ENCODE measurements at places on chromosomes 3 and 15. TPM values are rescaled to one million over a fixed set of nuclear protein-coding genes. Genes with fewer than 3 reads are reported as not detected.

NR1I2 gene
- total RNA-seq = 0.18 TPM

TATDN2 gene
- 25.6 TPM for total RNA-seq

CASR gene
- not detected for total RNA-seq

KBTBD13 gene
- 7.4 TPM for total RNA-seq

CD80 gene
- 0.26 TPM for total RNA-seq

AHSG gene
- not detected for total RNA-seq

COL6A5 gene
- not detected for total RNA-seq

RPUSD3 gene
- total RNA-seq = 37.5 TPM

DNA sequence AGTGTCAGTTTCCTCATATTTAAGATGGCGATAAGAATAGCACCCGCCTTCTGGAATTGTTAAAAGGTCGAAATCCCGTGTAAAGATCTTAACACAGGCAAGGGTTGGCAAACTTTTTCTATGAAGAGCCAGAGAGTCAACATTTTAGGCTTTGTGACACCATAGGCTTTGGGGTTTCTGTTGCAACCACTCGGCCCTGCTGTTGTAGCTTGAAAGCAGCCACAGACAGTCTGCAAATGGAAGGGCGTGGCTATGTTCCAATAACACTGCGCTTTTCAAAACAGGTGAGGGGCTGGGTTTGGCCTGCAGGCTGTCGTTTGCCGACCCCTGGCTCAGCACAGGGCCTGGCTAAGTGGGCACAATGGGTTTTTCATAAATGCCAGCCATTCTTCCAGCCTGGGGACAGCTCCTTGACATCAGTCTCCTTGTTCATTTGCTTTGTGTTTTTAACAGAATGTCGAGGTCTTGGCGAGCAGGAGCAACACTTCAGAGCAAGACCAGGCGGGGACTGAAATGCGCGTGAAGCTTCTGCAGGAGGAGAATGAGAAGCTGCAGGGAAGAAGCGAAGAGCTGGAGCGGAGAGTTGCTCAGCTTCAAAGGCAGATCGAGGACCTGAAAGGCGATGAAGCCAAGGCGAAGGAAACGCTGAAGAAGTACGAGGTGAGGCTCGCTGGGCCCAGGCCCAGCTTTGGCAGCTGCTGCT, 75.2 kb upstream of the MYZAP start:
- no peak for DNase-seq

DNA sequence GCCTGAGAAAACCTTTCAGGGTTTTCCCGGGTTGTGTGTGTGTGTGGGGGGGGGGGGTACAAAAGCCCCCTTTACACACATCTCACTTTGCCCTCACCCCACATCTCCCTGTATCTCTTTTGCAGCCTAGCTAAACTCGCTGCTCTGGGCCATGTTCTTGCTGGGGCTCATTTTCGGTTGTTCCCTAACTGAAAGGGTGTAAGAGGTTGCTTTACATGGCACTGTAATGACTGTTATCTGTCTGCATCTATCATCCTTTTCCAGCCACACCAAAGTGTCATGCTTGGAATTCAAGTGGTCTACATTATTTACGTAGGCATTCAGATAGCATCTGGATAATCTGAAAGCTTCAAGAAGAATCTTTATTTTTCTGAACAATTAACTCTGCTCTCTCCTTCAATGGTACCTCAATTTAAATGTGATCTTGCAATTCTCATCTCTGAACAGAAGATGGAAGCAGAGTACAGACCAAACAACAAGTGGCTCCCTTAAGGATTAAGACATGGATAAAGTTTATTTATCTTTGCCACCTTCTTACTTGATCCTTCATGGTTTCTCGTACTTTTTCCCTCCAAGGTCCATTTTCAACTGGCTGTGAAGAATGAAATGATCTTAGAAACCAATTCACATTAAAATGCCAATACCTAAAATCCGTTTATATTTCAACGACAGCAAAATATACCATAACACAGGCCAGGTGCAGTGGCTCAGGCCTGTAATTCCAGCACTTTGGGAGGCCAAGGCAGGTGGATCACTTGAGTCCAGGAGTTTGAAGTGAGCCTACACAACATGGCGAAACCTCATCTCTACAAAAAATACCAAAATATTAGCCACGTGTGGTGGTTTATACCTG, 34.9 kb downstream of the DCLK3 start:
- no peak for DNase-seq

DNA sequence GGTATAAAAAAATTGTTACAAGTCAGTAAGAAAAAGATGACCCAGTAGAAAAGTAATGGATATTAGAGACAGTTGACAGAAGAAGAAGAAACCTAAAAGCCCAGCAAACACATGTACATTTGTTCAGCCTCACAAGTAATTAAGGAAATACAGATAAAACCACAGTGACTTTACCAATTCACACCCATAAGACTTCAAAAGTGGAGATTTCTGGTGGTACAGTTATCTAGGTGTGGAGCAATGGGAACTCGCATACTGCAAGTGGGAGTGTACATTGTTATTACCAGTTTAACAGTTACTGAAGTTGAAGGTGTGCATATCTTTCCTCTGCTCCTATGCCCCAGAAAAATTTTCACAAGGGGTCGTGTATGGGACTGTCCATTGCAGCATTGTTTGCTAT, 18.1 kb upstream of the MAPKBP1 start:
- no peak for DNase-seq

DNA sequence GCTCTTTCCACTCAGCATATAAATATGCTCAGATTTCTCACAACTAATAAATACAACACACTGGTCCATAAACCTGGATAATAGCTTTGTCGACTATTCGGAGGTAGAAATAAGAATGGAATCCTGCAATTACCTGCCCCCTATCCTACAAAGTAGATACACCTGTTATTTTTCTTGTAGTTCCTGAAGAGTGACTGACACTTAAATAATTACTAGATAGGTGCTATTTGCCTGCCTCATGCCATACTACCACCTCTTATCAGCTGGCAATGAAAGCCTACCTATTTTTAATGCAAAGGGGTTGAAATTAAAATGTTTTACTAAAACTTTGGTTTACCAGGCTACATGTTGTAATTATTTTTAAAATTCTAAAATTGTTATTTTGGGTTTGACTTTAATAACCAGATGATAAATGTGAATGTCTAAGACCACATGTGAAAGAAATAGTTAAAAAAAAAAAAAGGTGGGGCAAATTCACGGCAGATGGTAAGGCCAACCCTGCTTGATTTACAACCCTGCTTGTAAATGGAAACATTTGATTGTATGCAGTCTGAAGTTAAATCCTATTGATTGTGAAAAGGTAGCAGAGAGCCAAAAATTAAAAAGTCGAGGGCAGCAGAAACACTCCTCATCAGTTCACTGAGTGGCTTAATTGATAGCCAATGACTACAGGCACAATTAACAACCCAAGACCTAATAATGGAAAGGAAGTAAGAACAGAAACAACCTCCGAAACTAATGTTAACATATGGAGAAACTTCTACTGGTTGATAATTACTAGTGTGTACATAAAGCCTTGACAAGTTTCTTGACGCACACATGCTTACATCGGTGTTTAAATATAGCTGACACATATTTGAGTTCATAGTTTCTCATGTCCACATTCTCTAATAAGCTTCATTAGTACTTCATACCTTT, 8.9 kb downstream of the PEAK1 start:
- no peak for DNase-seq

- no peak for DNase-seq
Observed at GRCh38 chr3:100104817-100105413, 9.4 kb downstream of the FILIP1L start.

DNA sequence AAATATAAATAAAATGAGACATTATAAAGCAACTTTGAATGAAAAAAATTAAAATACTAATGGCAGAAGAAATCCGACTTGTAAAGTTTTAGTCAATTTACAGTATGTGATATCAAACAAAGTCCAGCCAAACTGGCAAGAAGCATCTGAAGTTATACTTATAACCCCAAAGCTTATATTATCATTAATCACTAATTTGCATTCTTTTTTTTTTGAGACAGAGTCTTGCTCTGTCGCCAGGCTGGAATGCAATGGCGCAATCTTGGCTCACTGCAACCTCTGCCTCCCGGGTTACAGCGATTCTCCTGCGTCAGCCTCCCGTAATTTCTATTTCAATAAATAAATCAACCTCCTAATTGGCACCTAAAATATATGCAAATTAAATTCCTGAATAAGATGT, 80.1 kb downstream of the AQR start:
- no peak for DNase-seq

GRCh38 chr3:182567700-182568099, 225.6 kb upstream of the ATP11B start:
- DNase-seq = no peak

DNA sequence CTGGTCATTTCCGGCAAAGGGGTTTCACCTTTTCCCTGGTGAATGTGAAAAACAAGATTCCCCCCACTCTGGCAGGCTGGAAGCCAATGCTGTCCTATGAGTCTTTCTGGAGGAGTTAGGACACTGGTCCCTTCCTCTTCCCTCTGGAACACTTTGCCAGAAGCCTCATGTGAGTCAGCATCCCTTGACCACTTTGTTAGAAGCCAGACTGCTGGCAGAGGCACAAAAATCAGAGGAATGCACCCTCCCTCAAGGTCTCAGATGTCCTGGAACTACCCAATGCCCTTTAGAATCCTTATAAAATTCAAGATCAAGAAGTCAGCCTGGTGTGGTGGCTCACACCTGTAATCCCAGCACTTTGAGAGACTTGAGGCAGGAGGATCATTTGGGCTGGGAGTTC, 26.6 kb downstream of the ITGB5 start:
- DNase-seq = peak; percentile 62

GRCh38 chr3:119647843-119648575, 12.4 kb downstream of the POPDC2 start:
- DNase-seq = no peak

GRCh38 chr3:114743746-114744485, 403.2 kb downstream of the ZBTB20 start:
- no peak for DNase-seq

GRCh38 chr3:79367803-79368202, 400.0 kb downstream of the ROBO1 start:
- DNase-seq = no peak

DNA sequence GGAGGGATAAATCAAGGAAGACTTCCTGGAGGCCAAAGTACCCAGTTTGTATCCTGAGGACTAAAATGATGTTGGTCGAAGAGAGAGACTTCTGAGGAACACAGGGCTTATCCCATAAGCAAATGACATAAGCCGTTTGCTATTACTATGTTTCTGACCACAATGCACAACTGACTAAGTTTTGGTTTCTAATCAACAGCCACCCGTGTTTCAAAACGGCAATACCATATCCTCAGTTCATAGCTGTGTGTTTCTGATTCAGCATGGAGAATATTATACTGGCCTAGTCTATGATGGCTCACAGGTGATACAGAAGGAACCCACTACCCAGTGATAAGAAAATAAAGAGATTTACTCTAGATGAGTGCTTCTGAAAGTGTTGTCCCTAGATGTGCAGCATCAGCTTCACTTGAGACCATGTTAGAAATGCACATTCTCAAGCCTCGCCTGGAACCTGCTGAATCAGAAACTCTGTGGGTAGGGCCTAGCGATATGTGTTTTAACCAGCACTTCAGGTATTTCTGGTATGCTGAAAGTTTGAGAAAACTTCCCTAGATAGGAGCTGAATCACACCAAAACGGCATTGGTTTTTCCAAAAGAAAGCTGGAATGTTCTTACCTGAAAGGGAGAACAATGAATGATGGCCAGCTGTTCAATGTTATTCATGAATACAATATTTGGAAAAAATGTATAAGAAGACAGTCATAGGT, 639.7 kb upstream of the NR2F2 start:
- DNase-seq = no peak

GRCh38 chr3:184874709-184875644, 63.0 kb downstream of the VPS8 start:
- no peak for DNase-seq

DNA sequence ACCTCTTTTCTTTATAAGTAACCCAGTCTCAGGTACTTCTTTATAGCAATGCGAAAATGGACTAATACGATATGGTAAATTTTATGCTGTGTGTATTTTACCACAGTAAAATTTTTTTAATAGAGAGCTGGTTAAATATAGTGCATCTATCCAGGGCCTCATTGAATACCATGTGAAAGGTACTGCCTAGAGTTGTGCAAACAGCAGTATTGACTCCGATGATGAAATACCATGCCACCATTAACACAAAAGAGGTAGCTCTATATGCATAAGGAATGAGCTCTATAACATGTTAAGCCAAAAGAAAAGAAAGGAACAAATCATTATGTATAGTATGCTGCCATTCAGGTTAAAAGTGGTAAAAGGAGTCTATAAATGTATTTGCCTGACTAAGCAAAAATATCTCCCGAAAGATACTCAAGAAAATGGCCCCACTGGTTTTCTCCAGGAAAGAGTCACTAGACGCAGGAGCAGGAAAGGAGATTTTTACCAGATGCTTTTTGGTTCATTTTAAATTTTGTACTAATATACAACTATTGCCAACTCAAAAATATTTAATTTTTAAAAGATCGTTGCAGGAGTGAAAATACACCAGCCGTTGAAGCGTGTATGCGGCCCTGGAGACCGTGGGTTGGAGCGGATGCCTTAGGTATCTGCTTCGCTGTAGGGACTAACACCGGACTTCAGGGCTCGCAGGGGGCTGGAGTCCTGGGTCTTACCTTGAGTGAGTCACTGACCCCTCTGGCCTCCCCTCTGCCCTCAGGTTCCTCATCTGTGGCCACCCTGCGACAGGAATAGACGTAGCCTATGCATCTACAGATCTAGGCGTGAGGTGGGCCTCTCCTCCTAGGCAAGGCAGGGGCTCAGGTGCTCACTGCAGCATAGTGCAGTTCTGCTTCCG, 120.1 kb downstream of the CHSY1 start:
- DNase-seq = peak; percentile 27

DNA sequence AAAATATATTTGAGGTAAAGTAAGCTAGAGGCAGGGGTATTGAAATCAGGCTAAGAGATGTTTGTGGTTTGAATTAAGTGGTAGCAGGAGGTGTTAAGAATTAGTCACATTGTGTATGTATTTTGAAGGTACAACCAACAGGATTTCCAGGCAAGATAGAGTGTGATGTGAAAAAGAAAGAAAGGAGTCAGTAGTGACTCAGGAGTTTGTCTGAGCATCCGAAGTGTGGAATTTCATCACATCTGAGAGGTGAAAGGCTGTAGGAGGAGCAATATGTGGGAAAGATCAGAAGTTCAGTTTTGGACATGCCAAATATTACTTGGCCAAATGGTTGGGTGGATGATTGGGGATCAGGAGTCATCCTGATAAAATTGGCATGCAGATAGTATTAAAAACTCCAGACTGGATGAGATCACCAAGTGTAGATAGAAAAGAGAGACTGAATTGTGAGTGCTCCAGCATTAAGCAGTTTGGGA, 32.1 kb upstream of the EBLN2 start:
- DNase-seq = no peak

GRCh38 chr3:17655743-17656142, 86.7 kb downstream of the TBC1D5 start:
- DNase-seq = no peak

DNA sequence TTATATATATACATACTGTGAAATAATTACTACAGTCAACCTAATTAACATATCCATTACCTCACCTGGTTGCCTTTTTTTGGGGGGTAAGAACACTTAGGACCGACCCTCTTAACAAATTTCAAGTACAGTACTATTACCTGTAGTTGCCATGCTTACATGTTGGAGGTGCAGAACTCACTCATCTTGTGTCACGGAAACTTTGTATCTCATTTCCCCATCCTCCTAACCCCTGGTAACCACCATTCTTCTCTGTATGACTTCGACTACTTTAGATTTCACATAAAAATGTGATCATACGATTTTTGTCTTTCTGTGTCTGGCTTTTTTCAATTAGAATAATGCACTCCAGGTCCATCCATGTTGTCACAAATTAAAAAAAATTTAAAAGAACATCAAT, 55.5 kb upstream of the MELTF start:
- no peak for DNase-seq

GRCh38 chr15:100928632-100929280, 9.6 kb downstream of the LRRK1 start:
- no peak for DNase-seq

GRCh38 chr3:5717254-5717653, 529.7 kb downstream of the EDEM1 start:
- no peak for DNase-seq
